CD4-positive, alpha-beta T cell treated with Interleukin-17A for 4 hours (primary cell): ENCODE measurements at places on chromosomes 7 and 10.

DNA sequence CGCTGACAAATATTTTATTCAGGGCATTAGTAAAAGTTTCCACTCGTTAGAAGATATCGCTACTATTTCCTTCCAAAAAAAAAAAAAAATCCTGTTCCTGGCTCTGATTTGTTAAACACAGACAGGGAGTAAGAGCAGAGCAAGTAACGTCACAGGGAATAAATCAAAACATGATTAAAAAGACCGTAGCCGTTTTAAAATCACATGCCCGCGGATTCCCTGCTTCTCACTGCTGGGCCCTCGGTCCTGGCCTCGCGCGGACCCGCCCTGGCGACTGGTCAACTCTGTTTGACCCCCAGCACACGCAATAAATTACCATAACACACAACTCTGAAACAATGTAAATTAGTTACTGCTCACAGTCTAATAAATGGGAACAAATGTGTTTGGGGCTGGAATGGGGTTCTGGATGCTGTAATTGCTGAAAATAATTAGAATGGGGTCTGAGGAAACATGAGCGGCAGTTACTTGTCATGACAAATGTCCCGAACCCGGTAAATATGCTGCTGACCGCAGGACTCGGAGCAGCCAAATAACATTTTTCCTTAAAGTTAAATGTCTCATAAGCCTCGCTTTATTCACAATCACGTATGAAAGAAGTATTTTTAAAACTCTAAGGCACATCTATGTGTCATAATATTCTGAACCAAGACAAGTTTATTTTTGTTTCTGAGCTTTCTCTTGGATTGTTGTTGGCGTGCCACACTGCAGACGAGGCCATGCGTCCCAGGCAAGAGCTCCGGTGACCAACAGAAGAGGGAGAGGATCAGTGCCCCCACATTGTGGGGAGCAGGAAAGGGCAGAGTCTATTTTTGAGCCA is 17.9 kb downstream of the EBF3 start:
- no peak for DNase-seq

- DNase-seq: no peak
Measured at GRCh38 chr7:40137563-40137962, 2.8 kb downstream of the SUGCT start.

DNA sequence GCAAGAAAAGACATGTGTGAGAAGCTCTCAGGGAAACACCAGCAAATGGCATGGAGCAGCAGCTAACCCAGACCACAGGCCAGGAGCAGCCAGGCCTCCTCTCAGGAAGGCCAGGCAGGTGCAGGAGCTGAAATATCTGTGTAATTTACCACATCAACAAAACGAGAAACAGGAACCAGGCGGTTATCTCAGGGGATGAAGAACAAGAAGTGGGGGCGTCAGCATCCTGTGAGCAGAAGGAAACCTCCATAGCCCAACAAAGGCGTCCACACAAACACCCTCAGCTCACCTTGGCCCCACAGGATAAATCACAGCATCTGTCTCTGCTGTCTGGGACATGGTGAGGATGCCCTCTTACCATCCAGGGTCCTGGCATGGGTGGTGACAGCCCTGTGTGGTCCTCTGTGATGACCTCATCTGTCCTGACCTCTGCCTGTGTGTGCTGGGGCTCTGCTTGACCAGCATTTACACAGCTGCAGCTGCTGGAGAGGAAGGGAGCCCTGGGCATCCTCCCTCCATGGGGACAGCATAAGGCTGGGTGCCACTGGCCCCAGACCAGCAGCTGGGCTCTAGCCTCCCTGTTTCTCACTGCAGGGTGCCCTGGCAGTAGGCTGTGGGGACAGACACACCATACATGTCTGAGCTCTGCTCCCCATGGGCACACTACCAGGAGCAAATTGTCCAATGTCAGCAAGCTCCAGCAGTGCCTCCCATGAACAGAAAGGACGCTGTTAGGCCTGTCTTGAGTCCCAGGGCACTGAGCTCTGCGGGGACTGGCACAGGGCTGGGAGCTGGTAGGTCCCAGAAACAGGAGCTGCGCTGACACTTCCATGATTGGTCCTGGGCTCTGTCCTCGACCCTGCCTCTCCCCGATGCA is 34.6 kb downstream of the ANXA8 start:
- DNase-seq: no peak

- DNase-seq: no peak
Measured at GRCh38 chr10:67722113-67722512, 26.1 kb upstream of the CTNNA3 start.

GRCh38 chr7:128030654-128031611 is at the start of gene LRRC4:
LRRC4 (minus strand) TSS chr7:128031437; CDS start chr7:128030640, 797 bp downstream.
- DNase-seq: peak; percentile 31

DNA sequence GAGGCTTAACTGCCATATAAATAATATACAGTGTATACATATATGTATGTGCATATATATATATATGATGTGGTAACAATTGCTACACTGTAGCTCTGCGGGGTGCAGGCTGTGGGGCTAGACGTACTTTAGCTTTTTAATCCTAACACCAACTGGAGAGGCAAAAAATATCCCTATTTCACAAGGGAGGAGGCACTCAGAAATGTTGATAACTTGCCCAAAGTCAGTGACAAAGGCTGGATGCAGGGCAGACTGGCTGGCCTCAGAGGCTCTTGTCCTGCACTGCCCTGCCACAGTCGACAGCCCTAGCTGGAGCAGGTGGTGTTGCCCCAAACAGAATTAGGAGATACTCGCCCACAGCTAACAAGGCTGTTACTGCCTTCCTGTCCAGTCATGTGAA is 1.5 kb upstream of the RELN start:
- DNase-seq: no peak

GRCh38 chr7:106568680-106569499 is 92.1 kb downstream of the CCDC71L start:
- DNase-seq: no peak

DNA sequence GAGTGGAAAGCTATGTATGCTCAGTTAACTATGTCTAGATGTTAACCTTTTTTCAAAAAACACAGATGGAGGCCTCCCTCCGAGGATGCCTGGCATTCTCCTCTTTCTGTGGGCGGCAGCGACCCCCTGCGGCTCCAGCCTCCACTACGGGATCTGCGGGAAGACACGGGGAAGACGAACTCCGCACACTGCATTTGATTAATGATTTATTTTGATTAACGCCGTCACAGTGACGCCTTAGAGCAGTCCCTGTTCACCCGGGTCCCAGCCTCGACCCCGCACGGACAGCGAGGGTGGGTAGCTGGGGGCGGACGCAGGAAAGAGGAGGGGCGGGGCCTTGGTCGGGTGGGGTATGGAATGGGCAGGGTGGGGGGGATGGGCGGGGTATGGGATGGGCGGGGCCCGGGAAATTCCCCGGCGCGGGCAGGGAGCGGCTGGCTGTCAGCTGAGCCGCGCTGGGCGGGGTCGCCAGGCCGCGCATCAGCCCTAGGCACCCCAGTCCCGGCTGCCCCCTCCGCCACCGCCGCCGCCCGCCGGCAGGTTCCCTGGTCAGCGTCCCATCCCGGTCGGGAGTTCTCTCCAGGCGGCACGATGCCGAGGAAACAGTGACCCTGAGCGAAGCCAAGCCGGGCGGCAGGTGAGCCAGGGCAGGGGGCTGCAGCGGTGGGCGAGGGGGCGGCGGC is at the start of gene OPTN:
OPTN (plus strand) TSS at position 498 of the 683 bp plus-strand sequence. CDS start 8,960 bp downstream, outside the sequence.
- peak; percentile 89 for DNase-seq

- no peak for DNase-seq
Measured at GRCh38 chr7:10618953-10619352, 354.7 kb upstream of the PHF14 start.

DNA sequence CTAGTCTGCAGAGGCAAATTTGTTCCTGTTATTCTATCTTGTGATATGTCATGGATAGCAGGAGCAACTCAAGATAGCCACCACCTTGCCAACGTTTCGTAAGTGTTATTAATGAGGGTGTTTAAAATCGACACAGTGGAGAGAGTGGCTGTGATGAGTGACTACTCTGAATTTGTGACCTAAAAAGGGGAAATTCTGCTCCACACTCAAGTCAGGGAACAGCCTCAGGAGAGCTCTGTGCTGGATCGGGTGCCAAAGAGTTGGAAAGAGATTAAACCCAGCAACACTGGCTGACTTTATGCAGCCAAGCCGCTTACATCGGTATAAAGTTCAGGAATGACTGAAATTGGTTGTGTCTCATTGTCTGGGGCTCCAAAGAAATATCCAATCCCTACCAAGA is 9.5 kb downstream of the TACC2 start:
- DNase-seq: no peak

DNA sequence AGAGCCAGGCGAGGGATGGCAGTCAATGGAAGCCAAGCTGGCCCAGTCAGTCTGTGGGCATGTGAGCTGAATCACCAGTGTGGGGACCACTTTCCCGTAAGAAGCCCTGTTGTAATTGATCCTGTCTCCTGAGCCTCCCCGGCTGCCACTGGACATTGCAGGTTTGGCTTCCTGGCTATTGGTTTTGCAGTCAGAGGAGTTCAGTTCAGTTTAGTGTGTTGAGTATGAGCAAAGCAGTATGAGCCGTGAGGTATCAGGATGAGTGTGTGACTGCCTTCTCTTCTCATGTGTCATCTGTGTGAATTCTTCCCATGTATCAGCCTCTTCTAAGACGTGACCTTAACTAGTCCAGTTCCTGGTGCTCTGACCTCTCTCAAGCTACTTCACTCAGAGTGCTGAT is 227.4 kb downstream of the PRKG1 start:
- DNase-seq: no peak

GRCh38 chr10:33271969-33272583 is 62.4 kb downstream of the NRP1 start:
- no peak for DNase-seq

DNA sequence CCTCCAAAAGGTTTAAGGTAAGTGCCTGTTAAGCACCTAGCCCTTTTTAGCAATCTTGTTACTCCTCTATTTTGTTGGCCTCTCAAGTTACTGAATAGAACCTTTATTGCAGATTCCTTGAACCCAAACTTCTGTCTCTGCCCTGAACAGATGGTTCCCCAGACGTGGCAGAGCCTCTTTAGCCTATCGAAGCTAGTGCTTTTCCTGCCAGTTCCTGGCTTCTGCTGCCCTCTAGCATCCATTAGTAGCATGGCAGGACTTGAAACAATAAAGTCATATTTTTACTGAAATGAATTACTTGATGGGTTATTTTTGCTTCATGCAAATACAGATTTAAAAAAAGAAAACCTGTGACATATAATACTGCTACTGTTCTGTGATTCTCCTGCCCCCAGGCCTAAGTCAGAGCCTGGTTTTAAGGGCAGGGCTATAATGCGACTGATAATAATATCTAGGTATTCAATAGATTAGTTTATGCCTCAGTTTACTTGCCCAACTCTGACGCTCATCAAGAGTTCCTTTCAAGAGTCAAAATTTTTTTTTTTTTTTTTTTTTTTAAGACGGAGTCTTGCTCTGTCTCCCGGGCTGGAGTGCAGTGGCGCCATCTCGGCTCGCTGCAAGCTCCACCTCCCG is 84.3 kb upstream of the PHF14 start:
- peak; percentile 44 for DNase-seq

DNA sequence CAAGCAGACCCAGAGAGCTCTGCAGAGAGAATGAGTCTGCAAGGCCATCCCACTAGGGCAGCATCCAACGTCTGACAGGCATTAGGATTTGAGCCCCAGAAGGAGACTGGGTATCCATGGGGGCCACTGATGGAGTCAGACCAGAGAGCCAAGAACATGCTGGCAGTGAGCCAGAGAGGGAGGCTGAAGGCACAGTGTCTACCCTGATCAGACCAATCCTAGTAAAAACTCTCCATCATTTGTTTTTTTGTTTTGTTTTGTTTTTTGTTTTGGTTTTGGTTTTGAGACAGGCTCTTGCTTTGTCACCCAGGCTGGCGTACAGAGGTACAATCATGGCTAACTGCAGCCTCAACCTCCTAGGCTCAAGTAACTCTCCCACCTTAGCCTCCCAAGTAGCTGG is 133.1 kb upstream of the LYZL2 start:
- no peak for DNase-seq

DNA sequence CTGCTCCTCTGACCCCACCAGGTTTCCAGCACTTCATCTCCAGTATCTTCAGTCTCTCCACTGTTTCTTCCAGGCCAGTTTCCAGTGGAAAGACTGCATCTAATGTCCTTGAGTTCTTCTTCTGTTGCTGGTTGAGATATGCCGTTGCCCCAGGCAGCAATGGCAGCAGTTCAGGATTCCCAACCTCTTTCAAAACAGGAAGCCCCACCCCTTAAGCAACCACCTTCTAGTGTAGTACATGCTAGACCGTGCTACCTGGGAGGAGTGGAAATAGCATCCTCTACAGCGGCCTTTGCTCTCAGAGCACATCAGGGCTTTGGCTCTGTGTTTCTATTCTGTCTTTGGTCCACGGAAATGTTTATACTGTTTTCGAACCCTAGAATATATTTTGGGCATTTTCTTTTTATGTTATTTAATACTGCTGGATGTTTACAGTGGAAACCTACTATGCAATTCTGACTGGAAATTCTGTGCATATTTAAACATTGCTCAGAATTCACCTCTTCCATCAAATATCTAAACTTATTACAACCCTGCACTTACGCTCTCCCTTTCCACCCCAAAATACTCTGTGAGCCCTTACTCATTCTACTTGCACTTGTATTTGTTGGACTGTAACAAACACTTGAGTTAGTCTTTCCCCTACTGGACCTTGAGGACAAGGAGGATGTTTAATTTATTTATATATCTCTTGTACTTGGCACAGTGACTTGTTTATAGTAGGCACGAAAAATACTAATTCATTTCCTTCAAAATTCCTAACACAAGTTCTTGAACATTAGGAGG is 8.5 kb upstream of the BPGM start:
- peak; percentile 37 for DNase-seq

DNA sequence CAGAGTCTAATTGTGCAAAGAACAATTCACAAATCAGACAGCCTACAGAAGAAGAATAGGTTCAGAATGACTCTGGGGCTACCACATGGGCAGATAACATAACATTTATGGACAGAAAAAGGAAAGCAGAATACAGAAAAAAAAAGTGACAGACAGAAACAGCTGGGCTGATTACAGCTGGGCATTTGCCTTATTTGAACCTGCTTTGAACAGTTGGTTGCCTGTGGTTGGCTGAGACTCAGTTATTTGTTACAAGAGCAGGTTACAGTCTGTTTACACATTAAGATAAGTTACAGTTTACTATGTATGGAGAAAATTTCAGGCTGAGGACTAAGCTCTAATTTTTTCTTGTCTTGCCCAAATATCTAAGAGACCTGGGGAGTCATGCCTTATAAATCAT is 327.2 kb downstream of the GALNT17 start:
- DNase-seq: no peak

- no peak for DNase-seq
Measured at GRCh38 chr7:66138994-66139752, 24.5 kb downstream of the CRCP start.

DNA sequence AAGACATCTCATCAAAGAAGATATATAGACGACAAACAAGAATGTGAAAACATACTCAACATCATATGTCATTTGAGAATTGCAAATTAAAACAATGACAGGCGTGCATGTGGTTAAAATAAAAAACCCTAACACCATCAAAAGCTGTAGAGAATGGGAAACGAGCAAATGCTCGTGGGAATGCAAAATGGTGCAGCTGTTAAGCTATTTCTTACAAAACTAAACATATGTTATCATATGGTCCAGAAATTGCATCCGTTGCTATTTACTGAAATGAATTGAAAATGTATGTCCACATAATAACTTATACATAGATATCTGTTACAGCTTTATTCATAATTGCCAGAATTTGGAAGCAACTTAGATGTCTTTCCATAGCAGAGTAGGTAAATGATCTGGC is 574.4 kb downstream of the TNS3 start:
- DNase-seq: no peak
